ENCODE measurements at places on chromosomes 13 and 19.

GRCh38 chr19:4376671-4376990 is 23.7 kb downstream of the SH3GL1 start:
- DNase-seq, result no peak

- DNase-seq, result no peak
These were observed 1509.9 kb downstream of the SLITRK5 start for GRCh38 chr13:89181041-89181440.

GRCh38 chr13:38213314-38213713 is 136.3 kb upstream of the UFM1 start:
- no peak for DNase-seq

GRCh38 chr19:2507109-2507508 is 31.2 kb downstream of the GADD45B start:
- DNase-seq, result no peak

- no peak for DNase-seq
These were observed 31.4 kb downstream of the CERS4 start for GRCh38 chr19:8240274-8241229.

GRCh38 chr19:53517114-53517741 is 20.7 kb upstream of the ZNF331 start:
- DNase-seq, result no peak

- DNase-seq, result no peak
These were observed 211.2 kb downstream of the LHFPL6 start for GRCh38 chr13:39391761-39392160.

DNA sequence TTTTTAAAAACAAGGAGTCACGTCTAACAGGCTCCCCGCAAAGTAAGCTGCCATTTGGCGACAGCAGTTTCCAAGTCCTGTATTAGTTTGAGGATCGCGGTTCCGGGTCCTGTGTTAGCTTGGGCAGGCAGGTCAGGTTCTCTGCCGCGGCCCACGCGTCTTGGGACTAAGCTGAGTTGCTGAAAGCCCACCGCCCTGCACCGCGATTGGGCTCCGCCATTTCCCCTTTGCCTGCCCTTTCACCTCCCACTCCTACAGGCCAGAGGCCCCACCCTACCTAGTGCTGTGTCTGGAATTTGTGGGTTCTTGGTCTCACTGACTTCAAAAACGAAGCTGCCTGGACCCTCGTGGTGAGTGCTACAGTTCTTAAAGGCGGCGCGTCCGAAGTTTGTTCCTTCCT is 6.8 kb downstream of the PARP4 start:
- DNase-seq, result no peak
